Stimulated activated CD4-positive, alpha-beta T cell treated with anti-CD3 and anti-CD28 coated beads, Interleukin-15, amount 100 ng/mL, for 1 hour (primary cell): ENCODE measurements at places on chromosomes 7 and 10.

- DNase-seq: no peak
These were observed 119.0 kb downstream of the BICC1 start for GRCh38 chr10:58631715-58632114.

GRCh38 chr10:127905001-127905847, 1.7 kb upstream of the PTPRE start:
- DNase-seq: no peak

DNA sequence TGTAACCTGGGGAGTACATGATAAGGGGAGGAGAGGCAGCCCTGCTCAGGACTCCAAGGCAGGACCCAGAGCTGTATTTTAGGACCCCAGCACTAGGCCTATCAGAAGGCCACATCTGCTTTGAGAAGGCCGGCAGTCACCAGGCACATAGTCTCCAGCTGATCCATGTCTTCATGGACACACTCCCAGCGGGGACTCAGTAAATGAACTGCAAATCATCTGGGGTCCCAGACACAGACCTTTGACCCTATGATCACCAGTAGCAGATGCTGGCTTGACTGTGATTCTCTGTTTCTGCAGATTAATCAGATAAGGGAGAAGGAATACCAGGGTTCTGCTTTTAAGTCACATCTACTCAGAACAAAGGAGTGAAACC, 341.4 kb upstream of the PODXL start:
- no peak for DNase-seq

DNA sequence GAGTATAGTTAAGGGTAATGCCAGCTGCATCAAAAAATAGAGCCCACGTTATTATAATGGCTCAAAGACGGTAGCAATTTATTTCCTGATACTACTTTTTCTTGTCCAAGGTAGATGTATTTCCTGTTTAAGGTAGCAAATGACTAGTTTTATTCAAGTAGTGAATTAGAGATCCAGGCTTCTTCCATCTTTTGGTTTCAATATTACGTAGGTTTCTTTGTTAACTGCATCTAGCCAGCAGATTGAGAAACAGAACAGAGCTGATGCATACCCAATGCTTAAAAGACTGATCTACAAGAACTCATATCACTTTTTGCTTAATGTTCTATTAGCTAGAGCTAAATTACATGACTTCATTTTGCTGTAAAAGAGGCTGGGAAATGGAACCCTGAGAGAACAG, 992.1 kb downstream of the NRG3 start:
- no peak for DNase-seq

GRCh38 chr10:84876116-84876999, 548.0 kb downstream of the CCSER2 start:
- no peak for DNase-seq

GRCh38 chr7:50970092-50970491, 187.4 kb upstream of the GRB10 start:
- DNase-seq: no peak

DNA sequence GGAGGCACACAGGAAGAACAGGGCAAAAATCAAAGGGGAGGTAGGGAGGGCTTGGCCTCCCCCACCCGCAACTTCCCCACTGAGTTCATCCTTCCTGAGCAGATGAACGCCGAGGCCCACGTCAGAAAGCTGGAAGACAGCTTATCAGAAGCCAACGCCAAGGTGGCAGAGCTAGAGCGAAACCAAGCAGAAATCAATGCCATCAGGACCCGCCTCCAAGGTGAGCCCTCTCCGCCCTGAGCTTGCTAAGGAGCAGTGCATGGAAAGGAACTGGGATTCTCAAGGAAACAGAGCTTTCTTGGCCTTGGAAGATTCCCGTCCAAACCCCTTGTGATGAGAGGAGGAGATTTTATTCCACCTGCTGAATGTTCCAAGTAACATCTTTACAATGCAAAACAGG, 16.5 kb downstream of the MYH16 start:
- DNase-seq: no peak

DNA sequence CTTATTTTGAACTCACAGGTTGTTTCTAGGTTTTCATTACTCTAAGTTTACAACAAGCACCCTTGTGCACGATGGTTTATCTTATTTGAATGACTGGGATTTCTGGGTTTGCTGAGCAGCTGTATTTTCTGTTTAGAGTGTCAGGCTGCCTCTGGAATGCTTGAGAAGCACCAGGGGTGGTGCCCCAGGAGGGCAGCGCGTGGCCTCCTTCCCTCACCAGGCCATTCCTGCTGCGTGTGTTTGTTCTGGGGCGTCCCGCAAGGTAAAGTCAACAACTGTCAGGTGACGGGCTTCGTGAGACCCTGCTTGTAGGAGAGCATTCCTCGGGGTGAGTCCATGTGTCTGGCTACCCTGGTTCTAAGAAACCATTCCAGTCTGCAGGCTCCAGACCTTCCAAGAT, 54.9 kb downstream of the FAM171A1 start:
- DNase-seq: no peak

GRCh38 chr10:107056182-107056581, 108.3 kb downstream of the SORCS1 start:
- DNase-seq: no peak

GRCh38 chr10:76015245-76015644, 583.8 kb downstream of the LRMDA start:
- no peak for DNase-seq

DNA sequence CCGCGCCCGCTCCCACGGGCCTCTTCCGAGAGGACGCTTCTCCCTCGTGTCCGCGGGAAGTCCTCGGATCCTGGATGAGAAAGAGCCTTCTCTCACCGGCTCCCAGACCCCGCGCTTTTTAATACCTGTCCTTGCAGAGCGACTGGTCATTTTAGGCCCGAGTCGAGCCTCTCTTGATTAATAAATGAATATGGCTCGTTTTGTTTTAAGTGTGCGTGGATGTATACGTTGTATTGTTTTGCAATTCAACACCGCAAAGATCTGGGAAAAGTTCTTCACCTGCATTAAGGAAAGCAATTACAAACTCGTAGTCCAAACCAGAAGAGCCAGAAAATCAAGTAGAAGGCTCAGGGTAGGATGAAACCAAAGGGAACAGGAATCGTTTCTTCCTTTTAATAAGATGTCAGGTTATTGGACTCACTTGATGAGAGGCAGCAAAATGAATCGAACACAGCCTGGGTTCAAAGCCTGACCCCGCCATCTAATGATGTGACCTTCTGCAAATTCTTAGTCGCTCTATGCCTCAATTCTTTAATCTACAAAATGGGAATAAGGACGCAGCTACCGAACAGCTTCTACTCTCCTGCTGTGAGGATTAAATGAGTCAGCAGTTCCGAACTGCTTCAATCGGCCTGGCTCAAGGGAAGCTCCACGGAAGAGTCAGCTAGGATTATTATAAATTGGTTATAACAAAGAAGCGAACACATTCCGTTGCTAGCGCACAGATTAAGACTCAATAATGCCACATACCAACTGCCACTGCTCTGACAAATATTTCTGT, 277.8 kb upstream of the NEBL start:
- no peak for DNase-seq

DNA sequence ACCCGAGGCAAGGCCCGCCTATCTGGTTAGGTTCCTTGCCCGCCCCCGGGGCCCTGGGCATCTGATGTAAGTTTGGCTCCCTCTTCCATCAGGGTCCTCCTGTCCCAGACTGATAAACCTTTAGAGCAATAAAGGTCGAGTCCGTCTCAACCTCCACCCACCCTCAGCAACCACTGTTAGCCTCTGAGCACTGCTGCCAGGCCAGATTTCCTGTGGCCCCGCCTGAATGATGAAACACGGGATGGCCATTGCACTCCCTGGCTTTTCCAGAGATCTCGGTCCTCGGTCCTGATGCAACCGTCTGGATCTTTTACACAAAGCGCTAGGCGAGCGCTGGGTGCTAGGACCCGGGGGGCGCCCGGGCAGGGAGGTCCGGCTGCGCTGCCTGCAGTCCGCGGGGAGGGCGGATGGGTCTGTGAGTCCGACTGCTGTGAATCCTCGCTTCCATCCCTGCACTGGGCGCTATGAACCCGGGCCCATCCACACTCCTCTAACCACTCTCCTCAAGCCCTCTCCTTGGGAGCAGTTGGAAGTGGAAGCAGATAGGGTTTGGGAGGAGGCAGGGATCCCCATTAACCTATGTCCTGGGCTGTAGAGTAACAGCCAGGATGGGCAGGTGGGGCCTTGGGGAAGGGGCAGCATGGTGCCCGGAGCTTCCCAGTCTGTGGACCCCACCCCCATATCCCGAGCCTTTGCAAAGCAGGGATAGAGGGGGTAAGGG, 875 bp upstream of the DDIT4 start:
- DNase-seq: no peak

GRCh38 chr7:155961241-155962190, 149.3 kb upstream of the SHH start:
- DNase-seq: peak; percentile 6

DNA sequence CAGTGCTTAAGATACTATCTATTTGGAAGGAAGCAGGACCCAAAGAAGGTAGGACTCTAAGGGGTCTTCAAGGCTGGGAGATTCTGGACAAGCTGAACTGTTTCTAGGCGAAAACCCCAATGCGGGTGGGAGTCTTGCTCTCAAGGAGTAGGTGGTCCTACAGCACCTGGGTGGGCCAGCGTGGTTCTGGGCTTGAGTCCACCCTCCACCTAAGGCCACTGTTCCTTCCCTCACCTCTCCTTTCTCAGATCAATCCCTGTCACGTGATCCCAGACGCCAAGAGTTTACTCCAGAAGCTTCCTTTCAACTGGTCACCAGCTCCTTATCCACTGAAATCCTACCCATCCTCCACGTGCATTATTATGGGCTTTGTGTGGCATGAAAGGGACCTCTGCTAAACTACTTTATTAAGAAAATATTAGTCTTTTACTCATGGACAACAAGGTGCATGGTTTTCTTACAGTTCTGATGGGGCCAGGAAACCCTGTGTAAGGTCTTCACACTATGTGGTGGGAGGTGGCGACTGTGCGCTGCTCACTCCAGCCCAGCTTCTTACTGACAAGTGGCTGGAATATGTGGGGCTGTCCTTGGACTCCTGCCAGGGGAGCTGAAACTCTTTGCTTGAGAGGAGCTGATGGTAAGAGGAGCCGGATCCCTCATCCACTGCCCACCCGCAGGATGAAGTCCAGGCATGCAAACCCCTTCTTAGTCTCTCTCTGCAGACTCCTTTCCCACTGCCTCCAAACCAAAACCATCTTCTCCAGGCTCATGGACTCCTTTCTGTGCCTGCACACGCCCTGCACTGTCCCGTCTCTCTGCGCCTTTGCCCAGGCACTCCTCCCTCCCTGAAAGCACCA, 1.6 kb downstream of the ZNF746 start:
- no peak for DNase-seq

- DNase-seq: no peak
These were observed 50.2 kb upstream of the PCLO start for GRCh38 chr7:83212883-83213282.

DNA sequence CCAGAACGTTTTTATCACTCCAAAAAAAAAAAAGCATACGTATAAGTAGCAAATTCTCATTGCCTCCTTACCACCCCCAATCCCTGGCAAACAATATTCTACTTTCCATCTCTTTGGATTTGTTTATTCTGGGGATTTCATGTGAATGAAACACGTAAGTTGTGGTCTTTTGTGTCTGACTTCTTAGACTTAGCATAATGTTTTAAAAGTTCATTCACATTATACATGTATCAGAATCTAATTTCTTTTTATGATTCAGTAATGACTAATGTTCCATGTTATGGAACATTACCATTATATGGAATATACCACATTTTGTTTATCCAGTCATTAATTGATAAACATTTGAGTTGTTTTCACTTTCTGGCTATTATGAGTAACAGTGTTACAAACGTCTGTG, 12.5 kb upstream of the KLHL7 start:
- DNase-seq: no peak

- no peak for DNase-seq
These were observed 3.4 kb upstream of the SLC18A2 start for GRCh38 chr10:117237401-117237991.

- DNase-seq: no peak
These were observed 6.0 kb downstream of the RHOBTB1 start for GRCh38 chr10:60937784-60938654.

DNA sequence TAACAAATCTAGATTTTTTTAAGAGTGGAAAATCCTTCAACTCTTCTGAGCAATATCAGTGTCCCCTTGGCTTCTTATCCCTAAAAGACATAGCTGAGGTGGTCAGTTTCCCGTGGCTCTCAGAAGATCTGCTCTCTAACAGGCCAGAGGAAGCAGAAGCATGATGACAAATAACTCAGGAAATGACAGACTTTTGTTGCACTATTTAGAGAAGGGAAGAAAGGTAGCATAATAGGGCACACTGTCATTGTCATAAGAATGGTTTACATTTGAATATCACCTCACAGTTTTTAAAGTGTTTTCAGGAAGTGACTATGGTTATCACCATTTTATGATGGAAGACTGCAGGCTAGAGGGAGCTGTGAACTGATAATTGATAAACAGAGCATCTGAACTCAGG, 33.6 kb upstream of the RAPGEF5 start:
- DNase-seq: no peak

- DNase-seq: no peak
These were observed 69.1 kb downstream of the SCRN1 start for GRCh38 chr7:29920491-29920890.

DNA sequence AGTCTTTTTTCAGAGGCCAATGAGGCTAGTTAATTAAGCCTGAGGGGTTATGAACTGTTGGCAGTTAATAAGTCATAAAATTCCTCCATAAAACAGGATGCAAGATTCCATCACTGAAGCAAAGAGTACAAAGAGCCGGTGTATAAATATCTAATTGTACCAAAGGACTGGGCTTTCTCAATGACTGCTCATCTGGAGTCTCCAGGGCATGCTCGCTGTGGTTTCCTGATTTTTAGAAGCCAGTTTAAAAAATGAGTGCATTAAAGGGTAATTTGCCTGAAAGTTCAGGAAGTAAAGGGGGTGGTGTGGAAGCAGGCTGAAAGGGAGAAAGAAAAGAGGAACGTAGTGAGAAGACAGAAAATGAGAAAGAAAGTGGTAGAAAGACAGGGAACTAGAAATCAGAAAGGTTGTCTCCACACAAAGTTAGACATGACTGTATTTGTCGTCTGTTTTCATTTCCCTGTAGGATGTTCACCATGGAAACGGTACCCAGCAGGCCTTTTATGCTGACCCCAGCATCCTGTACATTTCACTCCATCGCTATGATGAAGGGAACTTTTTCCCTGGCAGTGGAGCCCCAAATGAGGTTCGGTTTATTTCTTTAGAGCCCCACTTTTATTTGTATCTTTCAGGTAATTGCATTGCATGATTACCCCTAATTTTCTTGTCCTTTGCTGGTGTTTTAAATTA, 282.3 kb downstream of the TWIST1 start:
- DNase-seq: no peak

- DNase-seq: no peak
These were observed 8.1 kb downstream of the GLCCI1 start for GRCh38 chr7:7976677-7977076.
